Right forelimb (tissue), 1 donor: ENCODE measurements at places on chromosomes 2 and 18.

DNA sequence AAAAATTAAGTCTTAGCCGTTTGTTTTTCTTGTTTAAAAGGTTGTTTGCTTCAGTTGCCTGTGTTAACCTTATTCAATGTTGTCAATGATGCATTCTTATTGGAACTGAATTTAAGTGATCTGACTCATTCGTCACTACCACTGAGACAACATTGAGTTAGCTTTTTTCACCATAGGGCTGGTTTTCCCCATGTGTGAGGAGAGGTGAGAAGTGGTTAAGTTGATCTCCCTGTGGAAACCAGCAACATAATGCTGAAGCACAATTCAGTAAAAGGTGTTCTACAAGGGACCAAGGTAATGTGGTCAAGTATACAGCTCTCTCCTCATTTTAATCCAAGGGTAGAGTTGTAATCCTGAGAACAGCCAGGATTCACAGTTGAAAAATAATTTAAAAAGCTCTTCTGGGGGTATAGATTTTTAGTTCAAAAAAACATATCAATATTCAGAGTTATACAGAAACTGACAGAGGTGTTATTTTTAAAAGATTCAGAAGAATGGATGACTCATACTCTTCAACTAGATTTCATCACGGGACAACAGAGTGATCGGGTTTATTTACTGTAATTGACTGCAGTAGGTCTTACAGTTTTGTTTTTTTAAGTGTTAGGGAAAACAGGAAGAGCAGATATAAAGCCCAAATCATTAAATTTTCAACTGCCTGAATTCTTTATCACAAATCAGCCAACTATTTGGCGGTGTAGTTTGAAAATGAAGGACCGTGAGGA, 12.6 kb downstream of the NOP58 start:
- no peak for DNase-seq

- DNase-seq, result no peak
These were observed 62.0 kb downstream of the MAP3K20 start for GRCh38 chr2:173137610-173138009.

GRCh38 chr2:19797871-19798270, 103.9 kb downstream of the TTC32 start:
- no peak for DNase-seq

- DNase-seq, result no peak
These were observed 41.4 kb upstream of the ID2 start for GRCh38 chr2:8640498-8640897.

DNA sequence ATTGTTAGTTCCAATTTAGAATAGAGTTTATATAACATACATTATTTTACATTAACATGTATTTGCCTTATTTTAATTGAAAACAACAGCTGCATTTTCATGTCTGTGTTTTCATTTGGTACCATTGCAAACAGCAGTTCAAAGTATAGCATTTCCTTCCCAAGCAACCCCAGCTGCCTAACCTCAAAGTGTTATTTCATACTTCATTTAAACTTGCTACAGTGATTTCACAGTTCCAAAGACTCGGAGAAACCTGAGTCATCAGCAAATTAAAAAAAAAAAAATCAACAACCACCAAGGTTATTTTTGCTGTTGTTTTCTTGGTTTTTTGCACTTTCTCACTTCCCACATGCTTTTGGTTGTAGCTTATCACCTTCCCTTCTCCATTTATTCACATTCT, 236.5 kb upstream of the SPHKAP start:
- DNase-seq, result no peak

GRCh38 chr2:7692657-7693161, 775.5 kb downstream of the RNF144A start:
- DNase-seq, result no peak

DNA sequence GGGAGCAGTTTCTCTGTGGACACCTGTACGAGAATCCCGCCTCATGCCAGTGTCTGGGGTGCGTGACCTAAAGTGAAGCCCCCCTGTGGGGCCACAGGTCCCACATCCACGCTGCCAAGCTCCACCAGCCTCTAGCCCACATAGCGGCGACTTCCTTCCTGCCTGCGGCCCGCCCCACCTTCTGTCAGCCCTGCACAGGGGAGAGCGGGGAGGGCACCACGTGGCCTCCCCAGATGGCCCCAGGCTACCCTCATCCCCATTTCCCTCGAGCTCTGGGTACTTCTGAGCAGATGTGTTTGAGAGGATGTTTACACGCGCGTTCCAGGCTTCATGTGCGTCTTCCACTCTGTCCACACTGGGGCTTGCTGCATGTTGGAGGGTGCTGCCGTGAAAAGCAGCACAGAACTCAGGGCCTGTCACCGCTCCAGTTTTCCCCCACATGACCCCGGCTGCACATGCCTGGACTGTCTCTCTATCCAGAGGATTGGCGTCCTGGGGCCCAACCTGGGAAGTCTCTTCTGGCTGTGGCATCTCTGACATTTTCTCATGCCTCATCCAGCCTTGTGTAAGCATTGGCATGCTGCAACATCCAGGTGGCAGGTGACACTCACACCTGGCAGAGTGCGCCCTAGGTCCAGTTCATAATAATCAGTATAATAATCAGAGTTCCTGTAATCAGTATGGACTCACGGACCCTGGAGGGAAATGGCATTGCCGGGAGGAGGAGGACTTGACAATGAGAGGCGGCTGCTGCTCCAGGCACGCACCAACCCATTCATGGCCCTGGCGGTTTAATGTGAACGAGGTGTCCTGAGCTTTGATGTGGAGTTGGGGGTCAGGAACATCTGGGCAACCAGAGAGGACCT, 146.3 kb upstream of the TWIST2 start:
- DNase-seq, result no peak

- no peak for DNase-seq
These were observed 55.7 kb downstream of the IRS1 start for GRCh38 chr2:226743915-226744314.

- no peak for DNase-seq
These were observed 49.9 kb upstream of the COX7A2L start for GRCh38 chr2:42410742-42411514.

GRCh38 chr18:48294899-48295585, 114.1 kb downstream of the ZBTB7C start:
- no peak for DNase-seq

GRCh38 chr18:44744161-44745121, 63.8 kb downstream of the SETBP1 start:
- no peak for DNase-seq

DNA sequence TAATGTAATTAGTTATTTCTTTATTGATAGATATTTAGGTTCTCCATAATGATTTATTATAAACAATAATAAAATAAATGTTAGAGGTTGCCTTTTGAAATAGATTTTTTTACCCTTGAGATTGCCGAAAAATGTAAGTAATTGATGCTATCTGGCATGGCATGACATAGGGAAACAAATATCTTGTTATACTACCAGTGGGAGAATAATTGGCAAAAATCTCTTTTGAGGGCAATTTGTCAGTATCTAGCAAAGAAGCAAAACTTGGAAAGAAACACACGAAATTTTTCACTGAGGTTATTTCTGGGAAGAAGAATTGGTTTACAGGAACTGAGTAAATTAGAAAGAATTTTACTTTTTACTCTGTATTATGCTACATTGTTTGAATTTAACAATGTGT, 547.2 kb upstream of the SETBP1 start:
- DNase-seq, result no peak

DNA sequence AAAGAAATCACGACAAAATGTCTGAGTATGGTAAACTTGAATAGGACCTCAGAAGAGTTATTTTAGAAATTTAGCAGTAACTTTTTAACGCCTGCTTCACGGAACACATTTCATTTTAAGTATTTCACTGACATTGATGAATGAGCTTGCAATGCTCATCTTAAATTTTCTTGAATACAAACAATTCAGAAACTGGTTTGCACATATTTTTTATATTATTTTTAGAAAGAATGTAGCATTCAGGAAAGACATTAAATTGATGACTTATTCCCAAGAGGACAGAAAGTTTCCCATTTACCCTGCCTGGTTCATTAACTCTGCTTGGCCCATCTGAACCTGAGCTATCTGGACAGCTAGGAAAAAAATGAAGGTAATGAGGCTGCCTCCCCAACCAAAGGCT, 89.3 kb downstream of the MBD2 start:
- no peak for DNase-seq

GRCh38 chr2:207724113-207724512, 12.7 kb downstream of the CCNYL1 start:
- DNase-seq, result no peak

- DNase-seq, result no peak
These were observed 36.8 kb downstream of the ARMC9 start for GRCh38 chr2:231235217-231235616.

- DNase-seq, result no peak
These were observed 147.3 kb upstream of the NABP1 start for GRCh38 chr2:191530618-191531017.

DNA sequence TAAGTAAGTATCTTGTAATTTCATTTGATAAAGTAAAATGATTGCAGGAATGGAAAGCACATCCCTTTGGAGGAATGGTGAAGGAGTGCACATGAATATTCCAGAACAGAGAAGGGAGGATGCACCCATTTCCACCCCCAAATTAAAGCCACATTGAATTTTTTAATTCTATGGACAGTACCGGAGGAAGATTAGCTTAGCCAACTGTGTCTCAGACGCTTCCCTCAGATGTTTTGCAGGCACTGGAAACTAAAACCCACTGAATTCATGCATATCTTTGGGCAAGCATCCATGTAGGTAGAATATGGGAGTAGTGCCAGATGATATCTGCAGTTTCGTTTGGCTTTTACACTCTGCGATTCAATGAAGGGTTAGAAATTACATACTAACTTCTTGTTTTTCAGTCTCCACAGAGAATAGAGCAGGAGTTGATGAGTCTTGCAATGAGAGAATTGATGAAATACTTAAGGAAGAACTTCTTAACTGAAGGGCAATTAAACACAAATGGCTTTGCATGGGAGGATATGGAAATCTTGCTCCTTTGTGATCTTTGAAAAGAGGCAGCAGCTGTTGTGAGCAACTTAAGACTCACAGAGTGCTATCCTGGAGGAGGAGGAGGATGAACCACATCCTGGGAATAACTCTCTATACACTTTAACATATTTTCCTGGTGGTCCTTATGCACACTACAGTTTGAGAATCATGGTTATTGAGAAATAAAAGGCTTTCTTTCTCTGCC, 71.7 kb upstream of the MYO3B start:
- no peak for DNase-seq

- no peak for DNase-seq
These were observed 941.3 kb upstream of the NXPH2 start for GRCh38 chr2:139721411-139721995.

DNA sequence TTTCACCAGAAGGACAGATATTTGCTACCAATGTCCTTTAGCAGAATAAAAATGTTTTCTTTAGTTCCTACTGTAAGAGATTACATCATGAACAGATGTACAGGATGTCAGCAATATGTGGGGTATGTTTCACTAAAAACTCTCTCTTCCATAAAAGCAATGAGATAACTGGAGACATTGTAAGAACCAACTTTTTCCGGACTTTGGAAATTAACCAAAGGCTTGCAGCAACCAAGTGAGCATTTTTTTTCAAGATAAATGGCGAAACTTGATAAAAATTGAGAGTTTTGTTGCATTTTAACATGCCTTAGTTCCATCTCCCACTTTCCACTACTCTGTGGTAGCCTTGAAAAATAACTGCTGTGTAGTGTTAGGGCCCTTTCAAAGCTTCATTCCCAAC, 429.8 kb upstream of the CDH2 start:
- DNase-seq, result no peak

GRCh38 chr2:75621228-75621627, 25.4 kb upstream of the MRPL19 start:
- DNase-seq, result no peak
